Osteoblast (primary cell): ENCODE measurements at places on chromosomes 1 and 21. TPM values are rescaled to one million over a fixed set of nuclear protein-coding genes. Genes with fewer than 3 reads are reported as not detected.

The LCE1F gene
- total RNA-seq = not detected in 2 replicates

The TCHHL1 gene
- total RNA-seq = not detected in 2 replicates

The BARHL2 gene
- total RNA-seq = not detected in 2 replicates

The MYOC gene
- total RNA-seq = not detected in 2 replicates

The OR2L2 gene
- under 0.01 TPM in 2 replicates for total RNA-seq
